ENCODE measurements at places on chromosomes 6 and 20. TPM values are rescaled to one million over a fixed set of nuclear protein-coding genes. Genes with fewer than 3 reads are reported as not detected.

PROCR gene
- 6.9 TPM for polyA plus RNA-seq

ANGPT4 gene
- 0.22 TPM for polyA plus RNA-seq

SEC63 gene
- polyA plus RNA-seq = 144 TPM

MYCT1 gene
- polyA plus RNA-seq = 17.2 TPM

NMBR gene
- 0.25 TPM for polyA plus RNA-seq

WFDC11 gene
- polyA plus RNA-seq = not detected

DHX16 gene
- 56.9 TPM for polyA plus RNA-seq
